Mammary epithelial cell (primary cell): ENCODE measurements at places on chromosomes 5 and 9. TPM values are rescaled to one million over a fixed set of nuclear protein-coding genes. Genes with fewer than 3 reads are reported as not detected.

Gene ANKDD1B
- 1.5 TPM for total RNA-seq

Gene CRAT
- total RNA-seq = 11.1 and 12.7 TPM in 2 replicates

Gene HMGCR
- total RNA-seq = 56.9 and 142 TPM in 2 replicates

Gene ADGRV1
- total RNA-seq = 0.50 TPM

Gene LRRC70
- total RNA-seq = 1.2 TPM

Gene SAPCD2
- total RNA-seq = 2.1 and 6.9 TPM in 2 replicates

Gene TAF11L8
- total RNA-seq = not detected

Gene FCN1
- not detected for total RNA-seq

Gene FOXE1
- not detected for total RNA-seq

Gene ENTPD8
- total RNA-seq = 0.83 TPM

Gene MEF2C
- total RNA-seq = 1.3 TPM

Gene POLR3G
- total RNA-seq = 9.9 and 10.2 TPM in 2 replicates

Gene ZNG1C
- total RNA-seq = 62.4 and 83.5 TPM in 2 replicates

Gene FBXW5
- 107 TPM for total RNA-seq

Gene FREM1
- not detected in 2 replicates for total RNA-seq

Gene CETN3
- 27.4 and 28.3 TPM in 2 replicates for total RNA-seq

Gene SLC34A3
- total RNA-seq = not detected in 2 replicates
